GM13976 (cell line): ENCODE measurements at places on chromosomes 4 and X.

- no peak for DNase-seq
Measured at GRCh38 chr4:28238876-28239275, 1378.2 kb downstream of the STIM2 start.

GRCh38 chr4:81627590-81627989 lies 155.9 kb upstream of the RASGEF1B start:
- DNase-seq = no peak

GRCh38 chrX:13360146-13360545 lies 40.3 kb upstream of the ATXN3L start:
- no peak for DNase-seq

- DNase-seq = no peak
Measured at GRCh38 chr4:124573056-124573455, 139.5 kb downstream of the ANKRD50 start.

GRCh38 chr4:68176500-68176899 lies 46.8 kb upstream of the TMPRSS11F start:
- DNase-seq = no peak

GRCh38 chr4:140607852-140608251 lies 39.1 kb upstream of the UCP1 start:
- DNase-seq = no peak

DNA sequence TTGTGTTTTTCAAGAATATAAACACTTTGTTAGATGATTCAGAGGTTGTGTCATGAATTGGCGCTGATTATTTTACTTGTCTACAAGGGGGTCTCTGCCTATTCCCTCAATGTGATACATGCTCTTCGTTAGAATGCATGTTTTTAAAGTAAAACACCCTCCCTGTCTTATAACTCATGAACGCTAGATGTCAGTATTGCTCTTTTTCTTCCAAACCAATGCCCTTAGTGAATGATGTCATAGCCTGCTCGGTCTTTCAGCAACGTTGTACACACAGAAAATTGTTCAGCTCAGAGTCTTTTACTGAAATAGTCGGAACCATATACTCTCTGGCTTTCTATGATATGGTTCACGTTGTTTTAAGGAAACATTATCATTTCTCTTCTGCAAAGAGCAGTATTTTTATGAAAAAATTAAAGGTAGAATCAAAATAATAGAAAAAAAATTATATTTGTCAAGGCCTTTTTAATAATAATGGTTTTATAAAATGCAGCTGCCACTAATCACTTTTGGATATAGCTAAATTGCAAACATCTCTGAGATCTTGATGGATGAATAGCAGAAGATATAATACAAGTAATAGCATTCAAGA lies 292.9 kb downstream of the TLL1 start:
- peak; percentile 36 for DNase-seq

- no peak for DNase-seq
Measured at GRCh38 chrX:46255046-46255445, 290.2 kb downstream of the ZNF674 start.

DNA sequence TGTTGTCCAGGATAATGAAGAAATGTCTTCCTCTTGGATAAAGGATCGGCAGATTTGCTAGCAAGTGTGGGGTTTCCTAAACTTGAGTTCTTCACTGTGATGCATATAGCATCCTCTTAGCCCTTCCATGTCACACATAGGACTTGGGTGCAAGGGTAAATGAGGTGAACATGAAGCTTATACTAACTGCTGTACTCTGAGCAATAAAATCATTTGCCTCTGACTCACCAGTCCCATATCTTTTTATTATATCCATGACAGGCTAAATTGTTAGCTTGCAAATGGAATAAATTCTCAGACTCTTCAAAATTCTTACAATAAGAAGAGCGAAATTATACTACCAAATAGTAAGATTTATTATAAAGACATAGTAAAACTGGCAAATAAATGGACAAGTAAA lies 14.7 kb upstream of the TBC1D1 start:
- no peak for DNase-seq
